M059J (cell line): ENCODE measurements at places on chromosomes 6 and 20. TPM values are rescaled to one million over a fixed set of nuclear protein-coding genes. Genes with fewer than 3 reads are reported as not detected.

The GRM4 gene
- total RNA-seq, result not detected in 2 replicates

The MAS1 gene
- total RNA-seq, result not detected in 2 replicates

The TPX2 gene
- 204 and 319 TPM in 2 replicates for total RNA-seq

- DNase-seq, result no peak
Observed at GRCh38 chr20:1616858-1617434, 2.9 kb downstream of the SIRPB1 start.

DNA sequence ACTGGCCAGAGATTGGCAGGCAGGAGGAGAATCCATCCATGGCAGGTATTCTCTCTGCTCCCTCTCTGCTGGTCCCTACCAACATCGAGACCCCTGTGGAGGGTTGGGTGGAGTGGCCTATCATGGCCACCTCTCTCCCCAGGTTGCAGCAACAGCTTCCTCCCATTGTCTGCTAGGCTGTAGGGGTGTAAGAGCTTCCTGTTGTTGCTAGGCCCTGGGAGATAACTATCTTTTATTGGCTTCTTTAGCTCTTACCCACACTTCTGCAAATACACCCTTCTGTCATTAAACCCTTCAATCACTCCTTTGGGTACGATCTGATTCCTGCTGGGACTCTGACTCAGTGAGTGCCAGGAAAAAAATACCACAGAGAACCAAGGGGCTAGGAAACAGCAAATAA lies 66.6 kb upstream of the FAM184A start:
- DNase-seq, result peak; percentile 35

DNA sequence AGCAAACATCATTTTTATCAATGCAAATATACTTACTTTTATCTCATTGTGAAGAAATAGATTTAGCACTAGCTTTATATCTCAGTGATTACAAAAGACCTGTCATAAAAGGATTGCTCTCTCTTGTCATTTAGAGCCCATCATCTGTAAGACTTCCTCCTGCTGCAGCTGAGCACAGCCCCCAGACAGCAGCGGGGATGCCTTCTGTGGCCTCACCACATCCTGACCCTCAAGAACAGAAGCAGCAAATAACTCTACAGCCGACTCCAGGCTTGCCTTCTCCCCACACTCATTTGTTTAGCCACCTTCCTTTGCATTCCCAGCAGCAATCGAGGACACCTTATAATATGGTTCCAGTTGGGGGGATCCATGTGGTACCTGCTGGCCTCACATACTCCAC lies 127.0 kb upstream of the EDN1 start:
- no peak for DNase-seq

DNA sequence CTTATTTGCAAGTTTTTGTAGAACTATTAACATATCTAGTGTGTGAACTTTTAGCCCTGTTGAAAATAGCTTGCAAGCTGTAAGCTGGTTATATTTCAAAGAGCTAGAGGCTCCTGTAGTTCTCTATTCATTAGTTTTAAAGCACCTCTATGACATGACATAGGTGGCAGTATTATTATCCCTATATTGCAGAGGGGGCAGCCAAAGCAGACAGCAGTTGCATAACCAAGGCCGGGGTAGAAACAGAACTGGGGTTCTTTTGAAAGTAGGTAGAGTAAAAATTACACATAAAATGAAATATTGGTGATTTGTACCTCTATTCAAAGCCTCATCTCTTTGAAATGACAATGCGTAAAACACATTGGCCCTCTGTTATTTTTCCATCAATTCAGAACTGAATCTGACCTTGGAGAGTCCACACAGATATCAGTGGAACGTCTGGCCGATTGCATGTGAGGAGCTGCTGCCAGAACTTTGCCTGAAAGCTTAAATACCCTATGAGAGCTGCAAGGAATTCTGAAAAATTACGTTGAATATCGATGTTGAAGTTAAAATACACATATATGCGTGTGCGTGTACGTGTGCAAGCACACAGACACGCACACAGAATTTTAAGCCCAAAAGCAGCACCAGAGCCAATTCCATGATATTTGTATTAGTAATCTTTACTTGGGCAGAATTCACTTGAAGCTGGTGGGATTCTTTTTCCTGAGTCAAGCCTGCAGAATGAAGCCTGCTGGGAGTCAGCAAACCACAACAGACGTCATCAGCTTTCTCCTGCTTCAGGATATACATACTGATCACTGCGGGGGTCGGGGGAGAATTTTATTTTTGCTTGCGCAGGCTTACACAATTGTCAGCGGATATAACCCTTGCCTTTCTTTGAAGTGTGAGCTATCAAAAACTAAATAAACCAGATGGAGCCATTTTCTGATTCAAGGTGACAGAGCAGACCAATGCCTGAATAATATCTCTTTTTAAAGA lies 163.2 kb downstream of the PDE7B start:
- peak; percentile 98 for DNase-seq

GRCh38 chr6:33761922-33762629 lies 15.4 kb upstream of the IP6K3 start:
- DNase-seq, result peak; percentile 55

DNA sequence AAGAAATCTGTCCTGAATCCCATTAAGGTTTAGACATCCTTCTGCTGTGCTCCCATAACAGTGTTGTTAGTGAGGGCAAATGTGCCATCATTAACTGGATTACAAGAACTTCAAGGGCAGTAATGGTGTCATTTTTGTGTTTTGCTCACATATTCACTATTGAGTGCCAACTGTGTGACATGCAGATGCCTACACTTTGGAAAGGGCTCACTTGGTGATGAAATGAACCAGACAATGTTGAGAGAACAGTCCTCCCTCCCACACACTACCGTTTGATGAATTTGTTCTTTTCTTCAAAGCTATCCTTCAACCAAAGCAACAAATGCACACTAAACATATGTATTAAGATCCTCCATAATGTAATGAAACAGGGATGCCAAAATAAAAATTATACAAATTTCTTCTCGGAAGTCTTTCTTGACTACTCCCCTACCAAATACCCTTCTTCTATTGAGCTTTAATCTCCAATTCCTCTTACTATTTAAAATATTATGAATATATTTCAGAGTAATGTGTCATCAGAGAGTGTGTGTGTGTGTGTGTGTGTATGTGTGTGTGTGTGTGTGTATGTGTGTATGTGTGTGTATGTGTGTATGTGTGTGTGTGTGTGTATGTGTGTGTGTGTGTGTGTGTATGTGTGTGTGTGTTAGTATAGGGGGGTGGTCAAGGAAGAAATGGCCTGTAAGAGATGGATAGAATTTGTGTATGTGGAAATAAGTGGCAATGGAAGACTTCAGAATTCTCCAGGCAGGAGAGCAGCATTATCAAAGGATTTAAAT lies 92.3 kb upstream of the ENPP5 start:
- DNase-seq, result no peak
